ENCODE measurements at places on chromosomes 12 and 14.
A peak's percentile ranks its signal among the peaks of the same experiment; 100 is the strongest.

DNA sequence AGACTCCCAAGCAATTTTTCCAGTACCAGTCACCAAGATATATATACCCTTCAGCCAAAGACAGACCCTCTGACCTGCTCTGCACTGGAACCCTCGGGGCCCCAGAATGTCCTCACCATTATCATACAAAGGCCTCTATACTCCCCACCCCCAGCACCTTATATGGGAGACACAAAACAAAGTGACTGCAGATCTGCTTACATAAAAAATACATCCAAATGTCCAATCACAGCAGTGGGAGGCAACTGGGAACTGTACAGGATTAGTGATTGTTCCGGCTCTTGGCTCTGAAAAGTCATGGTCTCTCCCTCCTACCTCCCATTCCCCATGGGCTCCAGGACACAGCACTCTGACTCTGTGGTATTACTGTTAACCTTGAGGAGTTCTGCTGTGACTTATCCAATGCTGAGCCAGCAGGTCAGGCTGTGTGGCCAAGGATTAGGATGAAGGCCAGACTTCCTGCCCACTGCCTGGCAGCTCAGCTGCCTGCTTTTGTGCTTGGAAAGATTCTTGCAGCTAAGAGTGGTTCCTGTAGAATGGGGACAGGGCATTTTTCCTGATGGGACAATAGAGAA, 13.7 kb downstream of the OXA1L start:
- DNase-seq = no peak

GRCh38 chr14:96502621-96503305, 581 bp downstream of the PAPOLA start:
- DNase-seq = peak; percentile 77

DNA sequence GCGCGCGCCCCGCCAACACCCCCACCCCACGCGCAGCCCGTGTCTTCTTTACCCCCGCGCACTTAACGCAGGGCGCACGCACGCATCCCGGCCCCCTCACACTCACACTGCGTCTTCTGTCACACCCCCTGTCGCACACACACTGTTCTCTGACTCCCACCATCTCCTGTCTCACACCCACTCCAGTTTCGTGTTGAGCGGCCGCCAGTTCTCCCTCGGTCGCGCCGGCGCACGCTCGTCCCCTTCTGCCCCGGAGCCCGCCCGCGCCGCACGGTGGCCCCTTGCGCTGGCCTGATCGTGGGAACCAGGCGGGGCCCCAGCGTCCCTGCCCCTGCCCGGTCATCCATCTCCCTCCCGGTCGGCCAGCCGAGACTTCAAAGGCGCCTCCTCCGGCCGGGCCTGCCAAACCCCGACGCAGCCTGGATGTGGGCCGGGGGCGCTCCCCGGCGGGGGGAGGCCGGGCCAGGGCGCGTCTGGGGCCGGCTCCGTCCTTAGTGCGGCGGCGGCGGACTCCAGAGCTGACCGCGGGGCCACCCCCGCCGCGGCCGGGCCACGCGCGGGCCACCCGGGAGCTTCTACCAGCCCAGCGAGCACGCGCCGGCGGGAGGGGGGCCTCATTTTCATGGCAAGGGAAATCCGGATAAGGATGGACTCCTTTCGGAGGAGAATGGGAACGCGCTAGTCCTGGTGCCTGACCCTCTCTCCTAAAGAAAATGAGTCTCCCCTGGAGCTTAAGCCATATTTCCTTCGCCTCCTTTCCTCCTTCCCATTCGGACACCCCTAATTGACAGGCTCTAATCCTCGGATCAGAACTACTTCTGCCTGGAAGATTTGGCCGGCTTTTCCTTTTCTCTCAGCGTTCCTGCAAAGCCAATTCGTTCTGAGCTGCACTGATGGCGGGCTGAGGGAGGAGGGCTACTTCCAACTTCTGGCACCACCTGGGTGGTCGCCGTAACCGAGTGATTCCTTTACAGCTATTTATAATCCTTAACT, 82.0 kb upstream of the HMGA2 start:
- peak; percentile 80 for DNase-seq

DNA sequence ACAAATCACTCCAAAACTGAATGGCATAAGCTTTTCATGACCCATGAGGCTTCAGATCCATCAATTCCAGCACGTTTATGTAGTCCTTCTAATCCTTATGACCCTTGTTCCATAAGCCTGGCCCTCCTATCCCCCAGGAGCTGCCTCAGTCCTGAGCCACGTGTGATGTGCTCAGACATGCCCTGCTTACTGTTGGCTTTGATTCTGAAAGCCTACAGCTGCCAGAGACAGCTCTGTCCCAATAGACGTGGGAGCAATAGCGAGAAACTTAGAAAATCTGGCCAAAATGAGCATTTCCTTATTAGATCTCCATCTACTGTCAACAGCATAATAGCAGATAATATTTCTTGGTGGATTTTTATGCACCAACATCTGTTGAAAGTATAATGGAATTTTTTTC, 33.2 kb downstream of the DUSP6 start:
- no peak for DNase-seq

- no peak for DNase-seq
Observed at GRCh38 chr12:68794653-68795251, 13.2 kb upstream of the MDM2 start.

- DNase-seq = no peak
Observed at GRCh38 chr14:69699748-69700303, 67.1 kb upstream of the SRSF5 start.
